Memory B cell (primary cell): ENCODE measurements at places on chromosomes 2 and 18.
A peak's percentile ranks its signal among the peaks of the same experiment; 100 is the strongest.

DNA sequence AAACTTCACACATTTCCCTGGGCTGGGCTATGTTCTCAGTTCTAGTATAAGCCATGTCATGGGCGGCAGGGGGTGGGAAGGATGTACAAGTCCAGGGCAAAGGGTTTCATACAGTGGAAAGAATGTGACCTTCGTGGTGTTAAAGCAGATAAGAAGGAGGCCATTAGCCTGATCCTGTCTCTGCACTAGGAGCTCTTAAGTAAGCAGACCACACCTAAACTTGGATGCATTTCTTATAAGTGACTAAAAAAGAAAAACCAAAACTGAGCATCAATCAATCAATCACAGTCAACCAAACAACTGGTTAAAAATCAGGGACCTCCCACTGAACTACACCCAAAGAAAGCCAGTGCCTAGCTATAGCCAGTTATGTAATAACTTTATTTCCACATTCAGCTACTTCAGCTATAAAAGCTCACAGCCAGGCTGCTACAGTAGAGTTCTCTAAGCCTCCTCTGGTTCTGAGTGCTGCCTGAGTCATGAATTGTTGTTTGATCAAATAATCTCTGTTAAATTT, 46.8 kb upstream of the RIOK3 start:
- DNase-seq = no peak

DNA sequence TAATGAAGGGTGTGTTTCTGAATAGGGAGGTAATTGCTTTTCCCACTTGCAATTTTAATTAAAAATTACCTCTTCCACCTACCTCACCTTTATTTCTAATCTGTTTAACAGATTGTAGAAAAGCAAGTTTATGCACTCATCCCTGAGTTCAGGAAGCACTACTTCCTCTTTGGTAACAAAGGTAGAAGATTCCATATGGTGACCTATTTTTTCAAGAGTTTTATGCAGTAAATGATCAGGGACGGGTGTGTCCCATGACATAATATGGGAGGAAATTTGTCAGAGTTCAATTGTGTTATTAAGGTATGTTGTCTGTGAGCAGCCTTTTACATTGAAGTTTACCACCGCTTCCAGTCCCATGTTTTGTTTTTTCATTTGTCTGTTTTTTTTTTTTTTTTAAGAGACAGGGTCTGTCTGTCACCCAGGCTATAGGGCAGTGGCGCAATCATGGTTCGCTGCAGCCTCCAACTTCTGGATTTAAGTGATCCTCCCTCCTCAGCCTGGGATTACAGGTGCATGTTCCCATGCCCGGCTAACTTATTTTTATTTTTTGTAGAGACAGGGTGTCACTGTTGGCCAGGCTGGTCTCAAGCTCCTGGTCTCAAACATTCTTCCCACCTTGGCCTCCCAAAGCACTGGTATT, 68.2 kb downstream of the ASAP2 start:
- DNase-seq = no peak

- no peak for DNase-seq
Measured at GRCh38 chr2:124035001-124035400, 9.9 kb downstream of the CNTNAP5 start.

DNA sequence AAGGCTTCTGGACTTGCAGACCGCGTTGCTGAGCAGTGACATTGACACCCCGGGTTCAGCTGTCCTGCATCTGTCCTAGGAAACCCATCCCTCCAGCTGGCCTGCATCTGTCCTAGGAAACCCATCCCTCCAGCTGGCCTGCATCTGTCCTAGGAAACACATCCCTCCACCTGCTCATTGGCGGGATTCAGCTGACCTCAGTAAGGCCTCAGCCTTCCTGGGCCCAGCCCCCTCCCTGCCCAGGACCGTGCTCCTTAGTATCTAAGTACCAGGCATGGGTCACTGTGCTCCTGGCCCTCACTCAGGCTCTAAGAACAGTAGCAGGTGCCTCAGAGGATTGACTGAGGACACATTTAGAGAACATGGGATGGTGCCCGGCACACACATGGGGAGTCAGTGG, 1.2 kb downstream of the MLPH start:
- DNase-seq = no peak

DNA sequence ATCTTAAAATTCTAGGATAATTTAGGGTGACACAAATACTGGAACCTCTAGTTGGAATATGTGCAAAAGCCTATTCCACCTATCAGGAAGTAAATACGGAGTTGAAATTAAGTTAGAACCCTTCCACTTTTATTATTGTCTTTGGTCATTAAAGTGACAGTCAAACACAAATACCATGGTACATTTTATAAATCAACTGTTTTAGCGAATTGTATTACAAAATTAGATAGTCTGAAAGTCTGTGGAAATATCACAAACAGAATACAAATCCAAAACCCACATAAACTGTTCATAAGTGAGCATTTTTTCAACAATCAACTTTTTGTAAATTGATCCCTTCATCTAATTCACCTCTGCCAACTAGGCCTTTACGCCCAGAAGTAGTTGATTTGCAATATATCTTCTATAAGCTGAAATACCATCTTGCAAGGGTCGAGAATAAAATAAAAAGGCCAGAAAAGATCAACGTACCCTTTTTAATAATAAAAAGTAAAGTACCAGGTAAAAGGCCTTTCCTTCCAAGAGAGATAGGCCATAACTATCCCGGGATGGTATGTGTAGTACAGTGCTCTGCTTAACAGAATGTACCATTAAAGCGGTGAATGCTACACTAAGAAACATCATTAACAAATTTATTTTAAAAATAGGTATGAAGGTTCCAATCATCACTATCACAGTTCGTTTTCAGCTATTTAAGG, 1.3 kb downstream of the USP34 start:
- no peak for DNase-seq

DNA sequence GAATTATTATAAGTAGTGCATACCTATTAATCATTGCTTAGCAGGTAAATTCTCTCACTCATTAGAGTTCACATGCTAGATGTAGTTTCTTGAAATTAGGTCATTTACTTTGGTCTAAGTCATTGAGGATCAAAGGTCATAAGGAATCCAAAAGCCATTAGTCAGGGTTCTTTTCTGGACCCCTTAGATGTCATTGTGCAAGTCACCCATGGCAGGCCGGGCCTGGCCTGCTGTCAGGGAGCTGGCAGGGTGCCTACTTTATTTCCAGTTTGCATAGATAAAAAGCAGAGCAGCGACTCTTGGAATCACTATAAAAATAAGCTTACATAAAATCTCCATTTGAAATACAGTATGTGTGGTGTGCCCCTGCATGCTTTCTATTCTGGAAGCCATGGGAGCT, 91.3 kb downstream of the MEIS1 start:
- no peak for DNase-seq

GRCh38 chr2:150832686-150833085, 345.2 kb upstream of the RND3 start:
- no peak for DNase-seq

GRCh38 chr2:196181484-196181883, 10.1 kb upstream of the STK17B start:
- DNase-seq = no peak

DNA sequence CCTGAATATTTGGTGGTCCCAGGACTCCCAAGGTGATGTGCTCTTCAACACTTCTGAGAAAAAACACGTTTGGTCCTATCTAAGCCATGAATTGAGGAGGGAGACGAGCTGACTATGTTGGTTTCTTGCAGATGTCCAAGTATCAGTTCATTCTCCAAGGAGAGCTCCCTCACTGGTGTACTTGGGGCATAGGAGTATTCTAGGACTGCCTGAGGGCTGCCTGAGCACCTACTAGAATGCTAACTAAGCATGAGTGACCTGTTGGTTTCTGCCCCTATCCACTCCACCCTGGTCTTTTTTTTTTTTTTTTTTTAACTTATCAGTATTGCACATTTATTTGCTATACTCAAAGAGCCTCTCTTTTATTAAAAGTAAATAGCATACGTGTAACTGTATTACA, 200.5 kb upstream of the FANCL start:
- DNase-seq = no peak

DNA sequence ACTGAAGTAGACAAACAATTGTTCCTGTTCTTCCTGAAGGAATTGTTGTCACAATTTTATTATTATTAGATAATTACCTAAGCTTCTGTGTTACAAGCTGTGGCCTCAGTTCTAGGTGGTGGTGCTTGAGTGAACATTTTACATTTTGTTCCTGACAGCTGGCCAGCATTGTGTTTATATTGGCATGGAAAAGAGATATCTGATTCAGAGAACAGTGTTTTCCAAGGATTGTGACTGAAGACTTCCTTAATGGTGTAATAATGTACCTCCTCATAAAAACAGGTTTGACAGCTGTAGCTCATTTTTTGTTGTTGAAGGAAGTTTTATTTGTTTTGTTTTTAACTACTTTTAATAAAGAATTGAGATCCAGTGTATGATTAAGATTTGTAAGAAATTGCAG, 95.2 kb downstream of the EPB41L5 start:
- no peak for DNase-seq

DNA sequence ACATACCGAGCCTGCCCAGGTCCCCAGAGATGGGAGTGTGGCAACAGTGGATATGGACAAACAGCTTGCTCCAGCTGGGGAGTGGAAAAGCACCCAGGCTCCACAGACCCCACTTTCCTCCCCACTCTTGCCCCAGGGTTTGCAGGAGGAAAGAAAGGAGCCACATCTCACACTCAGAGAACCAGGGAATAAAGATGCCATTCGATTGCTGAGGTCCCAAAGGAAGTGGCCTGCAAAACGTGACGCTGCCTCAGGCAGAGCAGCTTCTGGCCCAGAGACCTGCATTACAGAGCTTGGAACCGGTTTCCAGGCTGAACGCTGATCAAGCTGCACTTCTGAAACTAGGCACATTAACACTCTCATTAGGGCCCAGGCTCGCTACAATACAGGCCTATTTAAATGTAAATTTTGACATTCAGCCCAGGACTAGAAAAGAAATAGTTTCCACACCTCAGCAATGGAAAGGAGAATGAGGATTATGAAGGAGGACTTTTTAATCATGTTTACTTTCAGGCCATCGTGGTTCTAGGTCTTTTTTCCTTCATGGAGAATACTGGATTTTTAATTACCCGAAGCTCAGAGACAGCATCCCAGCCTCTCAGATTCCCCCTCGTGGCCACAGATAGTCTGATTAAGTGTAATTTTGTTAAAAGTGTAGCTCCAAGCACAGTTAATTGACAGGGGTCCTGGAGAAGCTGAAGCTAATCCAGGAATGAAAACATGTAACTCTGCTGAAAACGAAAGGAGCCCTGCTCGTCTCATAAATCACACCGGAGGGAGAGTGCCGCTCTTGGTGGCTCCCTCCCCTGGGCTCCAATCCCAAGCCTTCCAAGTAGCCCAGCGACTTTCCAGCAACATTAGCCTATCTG, 221.3 kb upstream of the RAB6C start:
- DNase-seq = no peak

- peak; percentile 12 for DNase-seq
Measured at GRCh38 chr2:181742922-181743722, 62.8 kb upstream of the NEUROD1 start.

DNA sequence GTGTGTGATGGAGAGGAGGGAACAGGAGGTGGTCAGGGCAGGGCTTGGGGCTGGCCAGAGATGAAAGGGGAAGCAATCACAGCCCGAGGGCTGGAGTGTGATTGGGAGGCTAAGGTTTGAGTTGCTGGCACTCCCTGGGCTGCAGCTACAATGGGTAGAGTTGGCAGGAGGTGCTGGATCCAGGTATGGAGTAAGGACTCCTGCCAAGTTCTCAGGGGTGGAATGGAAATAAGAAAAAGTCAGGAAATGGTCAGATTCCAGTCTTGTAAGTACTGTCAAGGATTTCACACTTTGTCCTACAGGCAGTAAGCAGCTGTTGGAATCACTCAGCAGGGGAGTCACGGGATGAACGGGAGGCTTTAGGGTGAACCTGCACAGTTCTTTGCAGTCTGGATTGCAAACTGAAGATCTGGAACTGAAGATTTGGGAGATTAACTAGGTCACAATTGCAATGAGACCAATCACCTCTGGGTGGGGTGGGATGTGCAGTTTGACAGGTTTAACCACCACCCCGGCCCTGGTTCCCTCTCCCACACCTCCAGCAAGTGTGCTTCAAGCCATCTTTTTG, 10.9 kb upstream of the INPP5D start:
- no peak for DNase-seq

DNA sequence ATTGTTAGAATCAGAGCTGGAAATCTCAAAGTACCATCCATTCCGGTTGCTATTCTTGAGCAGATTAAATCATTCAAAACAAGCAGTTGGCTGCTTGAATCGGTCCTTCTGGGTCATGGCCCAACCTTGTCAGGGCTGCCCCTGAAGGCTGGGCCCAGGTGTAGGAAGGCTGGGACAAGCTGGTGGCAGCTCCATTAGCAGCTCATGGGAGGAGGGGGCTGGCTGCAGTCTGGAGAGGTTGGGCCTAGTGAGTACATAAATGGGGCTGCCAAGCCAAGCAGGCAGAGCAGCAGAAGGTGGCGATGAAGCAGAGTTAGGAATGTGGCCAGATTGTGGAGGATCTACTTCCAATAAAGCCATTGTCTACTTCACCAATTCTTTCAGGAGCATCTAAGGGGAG, 81.4 kb downstream of the ADCYAP1 start:
- DNase-seq = no peak

DNA sequence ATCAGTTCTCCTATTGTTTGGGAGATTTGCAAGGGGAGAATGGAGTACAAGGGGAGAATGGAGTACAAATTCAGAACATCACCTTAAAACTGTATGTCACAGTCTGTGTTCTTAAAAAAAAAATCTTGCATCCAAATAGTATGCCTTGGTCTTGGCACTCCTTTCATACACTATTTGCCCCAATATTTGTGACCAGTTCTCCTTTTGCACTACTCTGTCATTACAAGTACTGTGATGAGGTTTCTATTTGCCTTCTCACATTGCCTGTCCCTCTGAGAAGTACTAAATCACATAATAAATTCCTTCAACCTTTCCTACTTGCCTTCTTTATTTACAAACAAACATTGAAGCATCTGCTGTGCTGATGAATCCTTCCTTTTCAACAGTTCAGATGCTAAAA, 36.0 kb upstream of the NCK2 start:
- no peak for DNase-seq

DNA sequence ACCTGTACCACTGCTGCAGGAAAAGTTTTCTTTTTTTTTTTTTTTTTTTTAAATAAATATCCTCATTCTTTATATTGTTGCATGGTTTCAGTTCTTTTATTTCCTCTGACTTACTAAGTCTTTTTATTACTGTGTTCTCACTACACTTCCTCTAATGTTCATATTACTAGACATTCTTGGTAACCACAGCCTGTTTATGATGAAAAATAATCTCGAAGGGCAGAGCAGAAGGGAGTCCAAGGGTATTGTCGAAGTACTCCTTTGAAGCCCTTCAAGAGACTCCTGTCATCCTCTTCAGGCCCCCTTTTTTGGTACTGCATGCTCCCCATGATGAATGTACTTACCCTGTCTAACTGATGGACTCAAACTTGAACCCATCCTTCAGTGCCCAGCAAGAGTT, 61.2 kb downstream of the RND3 start:
- no peak for DNase-seq

DNA sequence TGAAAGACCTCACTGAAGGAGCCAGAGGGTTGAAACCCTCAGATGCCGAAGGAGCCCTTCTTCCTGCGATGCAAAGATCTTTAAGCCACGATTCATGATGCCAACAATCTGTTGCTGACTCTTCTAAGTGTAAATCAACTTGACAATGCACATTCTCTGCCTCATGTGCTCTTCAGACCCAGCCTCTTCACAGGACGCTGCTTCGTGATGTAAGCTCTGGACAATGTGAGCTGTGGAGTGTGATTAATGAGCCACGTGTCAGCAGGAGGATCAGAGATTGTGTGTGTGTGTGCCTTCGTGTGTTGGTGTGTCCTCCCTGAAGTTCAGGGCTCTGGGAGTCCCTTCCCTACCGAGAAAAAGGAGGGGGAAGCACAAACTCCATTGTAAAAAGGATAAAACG, 26.5 kb upstream of the TWIST2 start:
- DNase-seq = no peak

GRCh38 chr2:26177122-26177521, 4.2 kb downstream of the GAREM2 start:
- DNase-seq = no peak
